ENCODE measurements at places on chromosomes 7 and 10. TPM values are rescaled to one million over a fixed set of nuclear protein-coding genes. Genes with fewer than 3 reads are reported as not detected.
A peak's percentile ranks its signal among the peaks of the same experiment; 100 is the strongest.

SFMBT2 gene
- total RNA-seq, result 24.0 TPM

PIP gene
- not detected for total RNA-seq

C10orf105 gene
- total RNA-seq, result 0.20 TPM

DNA sequence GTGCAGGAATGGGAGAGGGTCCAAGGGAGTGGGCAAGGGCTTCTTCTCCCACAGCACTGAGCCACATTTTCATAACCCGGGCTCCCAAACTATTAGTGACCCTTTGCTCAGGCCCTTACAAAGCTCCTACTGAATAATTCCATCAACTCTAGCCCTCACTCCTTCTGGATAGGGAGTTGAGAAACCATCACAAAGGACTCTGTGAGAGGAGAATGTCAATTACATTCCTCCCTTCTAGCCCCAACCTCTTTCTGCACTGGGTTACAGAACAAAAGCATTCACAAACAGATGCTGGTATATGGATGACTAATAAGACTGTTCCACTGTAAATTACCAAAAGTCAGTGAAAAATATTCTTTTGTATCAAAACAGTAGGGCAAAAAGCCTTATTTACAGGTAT, 203.7 kb downstream of the SORCS1 start:
- no peak for DNase-seq

DNA sequence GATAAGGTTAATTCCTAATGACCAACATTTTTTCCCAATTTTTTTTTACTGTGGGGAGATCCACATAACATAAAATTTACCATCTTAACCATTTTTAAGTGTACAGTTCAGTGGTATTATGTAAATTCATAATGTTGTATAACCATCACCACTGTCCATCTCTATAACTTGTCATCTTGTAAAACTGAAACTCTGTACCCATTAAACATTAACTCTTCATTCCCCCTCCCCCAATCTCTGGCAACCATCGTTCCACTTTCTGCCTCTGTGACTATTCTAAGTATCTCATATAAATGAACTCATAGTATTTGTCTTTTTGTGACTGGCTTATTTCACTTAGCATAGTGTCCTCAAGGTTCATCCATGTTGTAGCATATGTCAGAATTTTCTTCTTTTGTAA, 46.0 kb upstream of the HPS1 start:
- no peak for DNase-seq

GRCh38 chr10:101041252-101041761, 10.3 kb downstream of the SFXN3 start:
- DNase-seq, result peak; percentile 91

Data from tibial nerve (tissue), 4 donors.